ENCODE measurements at places on chromosomes 3 and 15.
A peak's percentile ranks its signal among the peaks of the same experiment; 100 is the strongest.

DNA sequence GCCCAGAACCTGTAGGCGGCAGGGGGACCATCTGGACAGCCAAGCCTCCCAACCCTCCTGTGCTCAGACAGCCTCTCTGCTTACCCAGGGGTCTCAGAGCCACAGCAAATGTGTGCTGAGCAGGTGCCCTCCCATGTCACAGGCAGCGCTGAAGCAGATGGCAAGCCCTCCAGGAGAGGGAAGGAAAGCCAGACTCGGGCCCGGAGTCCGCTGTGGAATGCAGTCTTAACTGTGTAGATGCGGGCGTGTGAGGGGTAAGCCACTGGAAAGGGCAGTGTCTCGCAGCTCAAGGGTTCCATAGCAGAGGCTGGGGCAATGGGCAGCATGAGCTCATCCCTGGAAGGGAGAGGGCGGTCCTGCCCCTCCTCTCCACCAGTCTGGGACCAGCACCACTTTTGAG is 45.6 kb downstream of the UMPS start:
- DNase-seq: no peak

DNA sequence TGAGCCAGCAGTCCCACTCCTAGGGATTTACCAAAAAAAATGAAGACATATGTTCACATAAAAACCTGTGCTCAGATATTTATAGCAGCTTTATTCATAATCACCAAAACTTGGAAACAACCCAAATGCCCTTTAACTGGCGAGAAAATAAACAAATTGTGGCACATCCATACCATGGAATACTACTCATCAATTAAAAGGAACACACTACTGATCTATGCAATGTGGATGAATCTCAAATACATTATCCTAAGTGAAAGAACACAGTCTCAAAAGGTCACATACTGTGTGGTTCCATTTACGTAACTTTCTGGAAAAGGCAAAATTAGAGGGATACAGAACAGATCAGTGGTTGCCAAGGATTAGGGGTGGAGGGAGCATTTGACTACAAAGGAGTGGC is 394.5 kb downstream of the SHQ1 start:
- no peak for DNase-seq

GRCh38 chr3:20060974-20061685 is 20.9 kb downstream of the KAT2B start:
- DNase-seq: no peak

DNA sequence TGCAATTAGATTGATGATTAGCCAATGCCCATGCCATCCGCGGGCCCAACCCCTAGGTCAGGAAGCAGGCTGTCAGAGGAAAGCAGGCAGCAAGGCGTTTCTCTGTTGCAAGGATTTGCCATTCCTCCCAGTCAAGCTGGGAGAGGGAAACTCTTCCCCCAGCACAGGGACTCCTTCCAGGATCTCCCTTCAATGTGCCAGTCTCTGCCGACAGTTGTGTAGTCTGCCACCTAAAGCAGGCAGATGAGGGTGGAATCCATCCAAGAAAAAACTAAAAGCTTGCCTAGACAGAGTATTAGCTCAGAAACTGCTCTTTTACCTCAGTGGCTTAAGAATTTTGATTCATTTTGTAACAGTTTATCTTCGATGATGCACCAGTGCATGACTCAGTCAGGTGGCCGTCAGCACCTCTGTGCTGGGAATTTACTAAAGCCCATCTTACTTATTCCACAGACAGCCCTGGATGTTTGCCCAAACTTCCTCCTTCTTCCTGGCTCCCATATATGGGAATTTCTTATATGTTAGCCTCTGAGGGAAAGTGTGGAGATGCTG is 501.5 kb upstream of the THBS1 start:
- DNase-seq: no peak

DNA sequence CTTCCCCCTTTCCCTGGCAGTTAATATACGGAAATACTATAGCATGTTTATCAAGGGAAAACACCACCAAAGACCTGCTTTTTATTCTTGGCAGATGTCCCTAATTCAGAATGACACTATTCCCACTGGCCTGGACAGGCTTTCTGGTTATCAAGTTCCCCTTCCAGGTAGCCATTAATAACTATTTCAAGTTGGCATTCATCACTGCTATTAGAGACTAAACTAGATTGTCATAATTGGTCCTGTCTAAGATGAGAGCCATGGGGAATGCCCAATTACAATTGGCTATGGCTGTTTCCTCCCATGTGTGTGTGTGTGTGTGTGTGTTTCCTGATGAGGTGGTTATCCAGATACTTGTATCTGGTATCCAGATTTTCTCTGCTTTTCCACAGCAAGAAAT is 608.1 kb downstream of the SQOR start:
- DNase-seq: peak; percentile 32
